ENCODE measurements at places on chromosomes 7 and 10.

- no peak for DNase-seq
Measured at GRCh38 chr7:31796375-31796774, 109.4 kb downstream of the PPP1R17 start.

GRCh38 chr7:216360-217300 is 24.3 kb downstream of the FAM20C start:
- no peak for DNase-seq

DNA sequence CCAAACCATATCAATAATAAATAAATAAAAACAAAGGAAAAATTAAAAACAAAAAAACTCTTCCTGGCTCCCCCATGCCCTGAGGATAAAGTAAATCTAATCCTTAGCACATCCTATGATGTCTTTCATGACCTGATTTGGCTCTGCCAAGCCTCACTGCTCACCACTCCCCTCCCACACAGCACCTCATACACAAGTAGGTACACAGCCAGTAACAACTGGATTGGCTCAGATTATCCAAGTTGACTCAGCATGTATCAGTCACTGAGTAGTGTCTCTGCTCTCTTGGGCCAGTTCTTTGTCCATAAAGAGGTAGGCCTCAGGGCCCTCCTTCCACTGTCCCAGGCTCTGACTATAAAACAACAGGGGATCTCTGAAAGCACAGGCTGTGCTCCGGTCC is 99.6 kb downstream of the STRA8 start:
- no peak for DNase-seq

GRCh38 chr10:25614652-25615051 is 319.4 kb upstream of the MYO3A start:
- DNase-seq: no peak

DNA sequence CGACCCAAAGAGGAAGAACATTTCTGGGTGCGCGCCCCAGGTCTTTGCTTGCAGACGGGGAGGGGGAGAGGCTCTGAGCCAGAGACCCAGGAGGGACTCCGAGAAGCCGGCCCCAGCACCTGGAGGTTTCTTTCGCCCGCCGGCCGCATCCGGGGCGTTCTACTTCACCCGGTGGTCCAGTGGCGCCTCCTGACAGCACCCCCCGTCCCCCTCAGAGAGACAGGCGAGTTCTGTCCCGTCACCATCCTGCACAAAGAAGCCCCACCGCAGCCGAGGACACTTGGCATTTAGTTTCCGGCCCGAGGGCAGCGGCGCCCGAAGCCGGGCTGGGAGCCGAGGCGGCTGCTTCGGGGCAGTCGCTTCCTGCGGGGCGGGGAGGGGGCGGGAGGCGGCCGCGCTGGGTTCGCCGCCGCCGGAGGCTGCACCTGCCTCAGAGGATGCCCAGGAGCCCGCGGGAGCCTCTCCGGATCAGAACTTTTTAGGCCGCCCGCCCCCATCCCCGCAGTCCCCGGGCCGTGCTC is at the start of gene TMEM178B:
Gene TMEM178B (plus strand): TSS at position 424 of the 521 bp plus-strand sequence.
- no peak for DNase-seq

GRCh38 chr10:30160271-30160982 is 101.0 kb upstream of the JCAD start:
- no peak for DNase-seq

- no peak for DNase-seq
Measured at GRCh38 chr7:28430616-28431015, 18.3 kb downstream of the CREB5 start.

GRCh38 chr10:103709341-103709920 is 145.9 kb downstream of the SH3PXD2A start:
- no peak for DNase-seq

- no peak for DNase-seq
Measured at GRCh38 chr10:133397938-133398337, 4.0 kb downstream of the MTG1 start.

- DNase-seq: no peak
Measured at GRCh38 chr10:58942724-58943123, 233.7 kb upstream of the PHYHIPL start.
